ENCODE measurements at places on chromosomes 12 and 14. TPM values are rescaled to one million over a fixed set of nuclear protein-coding genes. Genes with fewer than 3 reads are reported as not detected.

CLEC12A gene
- not detected for polyA plus RNA-seq

LMO3 gene
- 0.49 TPM for polyA plus RNA-seq

- peak; percentile 38 for DNase-seq
Measured at GRCh38 chr12:43758247-43758727, 303 bp downstream of the PUS7L start.

- DNase-seq: peak; percentile 56
Measured at GRCh38 chr14:75141967-75142366, 15.1 kb upstream of the NEK9 start.

DNA sequence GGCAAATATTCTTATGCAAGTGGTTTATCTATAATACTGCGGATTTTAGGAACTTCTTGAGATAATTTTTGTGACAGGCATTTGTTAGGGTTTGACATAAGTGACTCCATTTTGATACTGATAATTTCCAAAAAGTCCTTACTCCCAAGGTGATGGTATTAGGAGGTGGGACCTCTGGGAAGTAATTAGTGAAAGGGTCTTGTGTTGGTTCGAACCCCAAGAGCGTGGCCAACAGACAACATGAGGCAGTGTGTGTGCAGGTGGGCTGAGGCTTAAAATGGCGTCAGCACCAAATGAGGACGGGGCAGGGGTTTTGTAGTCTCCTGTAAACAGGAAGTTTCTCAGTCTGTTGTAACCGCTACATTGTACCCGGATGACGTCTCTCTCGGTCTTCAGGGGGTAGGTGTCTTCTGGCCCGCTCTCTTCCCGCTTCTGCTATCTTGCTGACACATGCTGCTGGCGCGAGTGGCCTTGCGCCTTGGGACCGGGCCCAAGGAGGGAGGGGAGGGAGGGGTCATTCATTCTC is 1.7 kb upstream of the C12orf43 start:
- DNase-seq: no peak

- peak; percentile 69 for DNase-seq
Measured at GRCh38 chr12:50603817-50604639, 99.2 kb downstream of the DIP2B start.

Measured in IMR-90 (cell line).